ENCODE measurements at places on chromosomes 16 and 17.

- DNase-seq: no peak
Observed at GRCh38 chr16:1354815-1355540, 3.2 kb downstream of the GNPTG start.

DNA sequence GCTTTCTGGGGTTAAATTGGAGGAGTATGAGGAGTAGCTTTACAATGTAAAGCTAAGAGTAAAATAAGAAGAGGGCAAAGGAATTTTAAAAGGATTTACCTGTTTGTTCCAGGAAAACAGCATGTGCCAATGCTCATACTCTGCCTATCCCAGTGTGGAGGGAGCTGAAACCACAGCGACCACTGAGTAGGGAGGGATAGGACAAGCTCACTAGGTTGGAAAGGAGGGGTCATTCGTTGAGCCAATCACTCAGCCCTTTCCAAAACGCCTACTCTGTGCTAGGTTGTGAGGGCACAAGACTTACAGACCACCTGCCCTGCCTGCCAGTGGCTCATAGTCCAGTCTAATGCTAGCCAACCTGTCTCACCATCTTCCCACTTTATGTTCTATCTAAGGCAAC lies 1.1 kb upstream of the DNAJC7 start:
- DNase-seq: no peak

DNA sequence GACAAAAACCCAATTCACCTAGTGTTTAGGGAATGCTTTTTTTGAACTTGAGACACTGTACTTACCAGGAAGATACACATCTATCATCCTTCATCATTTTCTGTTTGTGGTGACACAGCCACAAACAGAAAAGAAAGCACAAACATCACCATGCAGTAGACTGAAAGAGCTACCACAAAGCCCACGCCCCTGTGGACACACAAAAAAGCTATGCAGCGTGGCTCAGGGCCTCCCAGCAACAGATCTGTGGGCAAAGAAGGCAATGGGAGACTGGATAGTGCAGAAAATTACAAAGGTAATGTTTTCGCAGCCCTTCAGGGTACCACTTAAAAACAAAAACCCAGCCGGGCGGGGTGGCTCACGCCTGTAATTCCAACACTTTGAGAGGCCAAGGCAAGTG lies 9.6 kb downstream of the COTL1 start:
- DNase-seq: no peak

GRCh38 chr16:49835161-49835777 lies 20.6 kb downstream of the ZNF423 start:
- no peak for DNase-seq

DNA sequence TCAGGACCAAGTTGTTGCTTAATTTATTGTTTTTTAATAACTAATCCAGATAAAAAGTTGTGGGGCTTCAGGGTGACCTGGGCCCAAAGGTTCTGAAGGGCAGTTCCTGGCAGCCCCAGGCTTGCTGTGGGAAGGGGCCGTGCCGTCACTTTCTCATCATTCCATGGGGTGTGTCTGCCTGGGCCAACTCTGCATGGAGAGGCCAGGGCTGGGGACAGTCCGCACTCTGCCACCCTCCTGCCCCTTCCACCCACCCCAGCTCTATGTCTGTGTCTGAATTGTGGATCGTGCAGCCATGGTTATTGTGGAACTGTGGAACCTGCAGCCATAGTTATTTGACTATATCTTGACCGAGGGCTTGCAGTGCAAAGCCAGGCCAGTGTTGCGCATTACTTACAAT lies 4.0 kb downstream of the LIMD2 start:
- DNase-seq: no peak

GRCh38 chr17:73121506-73121905 lies 29.0 kb upstream of the SLC39A11 start:
- DNase-seq: no peak

Data from stimulated activated CD8-positive, alpha-beta memory T cell treated with anti-CD3 and anti-CD28 coated beads, Interleukin-4, amount 100 ng/mL, for 1 hour (primary cell).